ENCODE measurements at places on chromosomes 16 and 17.
A peak's percentile ranks its signal among the peaks of the same experiment; 100 is the strongest.

DNA sequence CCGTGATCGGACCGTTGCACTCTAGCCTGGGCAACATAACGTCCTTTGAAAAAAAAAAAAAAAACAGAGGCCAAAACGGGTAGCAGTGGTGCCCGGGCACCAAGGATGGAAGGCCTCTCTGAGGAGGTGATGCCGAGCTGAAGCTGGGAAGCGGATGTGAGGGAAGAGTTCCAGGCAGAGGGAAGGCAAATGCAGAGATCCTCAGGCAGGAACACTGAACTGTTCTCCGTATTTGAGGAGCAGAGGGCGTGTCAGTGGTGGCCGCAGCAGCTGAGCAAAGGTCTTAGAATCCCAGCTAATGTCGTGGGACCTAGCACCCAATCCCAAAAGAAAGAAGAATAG lies 656 bp upstream of the KCTD13 start:
- DNase-seq = no peak

DNA sequence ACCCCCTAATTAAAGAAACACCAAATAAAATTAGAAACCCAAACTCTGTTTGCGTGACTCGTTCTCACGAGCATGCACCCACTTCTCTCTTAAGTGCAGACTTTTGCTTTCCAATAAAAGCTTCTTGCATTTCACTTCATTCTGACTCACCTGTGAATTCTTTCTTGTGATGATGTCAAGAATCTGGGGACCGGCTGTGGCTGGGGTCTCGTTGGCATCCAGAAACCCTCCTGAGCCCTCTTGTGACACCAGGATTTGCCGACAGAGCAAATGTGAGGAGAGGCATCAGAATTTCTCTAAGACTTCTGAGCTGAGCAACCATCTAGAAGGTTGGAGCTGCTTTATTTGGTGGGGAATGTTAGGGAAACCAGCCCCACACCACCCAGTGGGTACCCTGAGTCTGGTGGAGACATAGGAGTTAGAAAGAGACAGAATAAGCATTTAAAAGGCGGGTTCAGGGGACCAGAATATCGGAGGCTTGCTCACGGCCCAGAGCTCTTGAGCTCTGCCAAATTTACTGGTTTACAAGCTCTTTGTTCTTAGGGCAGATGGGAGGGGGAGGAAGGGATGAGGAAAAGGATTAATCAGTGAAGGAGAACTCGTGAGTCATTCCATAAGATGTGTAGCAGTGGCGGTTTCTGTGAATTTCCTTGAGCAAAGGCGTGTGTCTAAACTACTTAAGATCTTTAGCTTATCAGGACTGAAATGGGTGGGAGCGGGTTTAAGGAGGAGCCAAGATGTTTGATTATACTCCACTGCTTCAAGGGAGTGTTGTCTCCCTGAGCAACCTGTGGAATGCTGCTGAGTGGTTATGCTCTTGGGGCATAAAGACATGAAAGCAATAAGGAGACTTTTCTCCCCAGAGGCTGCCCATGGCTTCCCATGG lies 24.2 kb upstream of the TMC5 start:
- DNase-seq = no peak

DNA sequence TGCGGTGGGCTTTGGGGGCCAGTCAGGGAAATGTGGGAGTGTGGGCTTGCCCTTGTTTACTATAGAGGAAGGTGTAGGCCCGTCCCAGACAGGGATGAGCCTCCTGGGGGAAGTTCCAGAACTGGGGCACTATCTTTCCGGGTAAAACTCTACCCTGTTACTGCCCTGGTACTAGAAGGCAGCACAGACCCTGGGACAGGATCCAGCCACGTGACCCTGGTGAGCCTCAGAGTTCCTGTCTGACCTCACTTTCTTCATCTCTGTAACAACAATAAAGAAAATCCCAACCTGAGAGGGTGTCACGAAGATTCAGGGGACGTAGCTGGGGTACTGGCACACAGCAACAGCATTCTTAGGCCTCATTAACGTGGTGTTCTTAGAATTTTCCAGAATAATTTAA lies 239.6 kb upstream of the FOXF1 start:
- no peak for DNase-seq

GRCh38 chr17:76368545-76368944 lies 14.8 kb upstream of the PRPSAP1 start:
- no peak for DNase-seq

DNA sequence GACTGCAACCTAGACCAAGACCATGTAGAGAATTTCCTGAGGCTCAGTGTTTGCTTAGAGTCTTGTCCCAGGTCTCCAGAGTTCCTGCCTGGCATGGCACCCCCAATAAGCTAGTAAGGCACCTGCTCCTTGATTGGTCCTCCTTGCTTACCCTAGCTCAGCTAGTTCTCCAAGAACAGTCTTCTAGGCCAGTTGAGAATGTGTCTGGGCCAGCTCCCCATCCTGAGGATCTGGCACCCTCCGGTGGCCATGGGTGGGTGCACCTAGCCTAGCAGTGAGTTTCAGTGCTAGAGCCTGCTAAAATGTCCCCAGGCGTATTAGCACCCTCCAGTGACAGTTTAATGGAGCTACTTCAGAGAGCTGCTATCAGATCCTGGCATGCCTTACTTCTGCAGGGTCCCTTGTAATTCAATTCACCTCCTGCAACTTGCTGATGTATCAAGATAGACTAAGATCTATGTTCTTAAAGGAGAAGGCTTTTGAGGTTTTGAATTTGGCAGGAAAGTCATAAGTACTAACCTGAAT lies 44.4 kb upstream of the MED13 start:
- peak; percentile 78 for DNase-seq

DNA sequence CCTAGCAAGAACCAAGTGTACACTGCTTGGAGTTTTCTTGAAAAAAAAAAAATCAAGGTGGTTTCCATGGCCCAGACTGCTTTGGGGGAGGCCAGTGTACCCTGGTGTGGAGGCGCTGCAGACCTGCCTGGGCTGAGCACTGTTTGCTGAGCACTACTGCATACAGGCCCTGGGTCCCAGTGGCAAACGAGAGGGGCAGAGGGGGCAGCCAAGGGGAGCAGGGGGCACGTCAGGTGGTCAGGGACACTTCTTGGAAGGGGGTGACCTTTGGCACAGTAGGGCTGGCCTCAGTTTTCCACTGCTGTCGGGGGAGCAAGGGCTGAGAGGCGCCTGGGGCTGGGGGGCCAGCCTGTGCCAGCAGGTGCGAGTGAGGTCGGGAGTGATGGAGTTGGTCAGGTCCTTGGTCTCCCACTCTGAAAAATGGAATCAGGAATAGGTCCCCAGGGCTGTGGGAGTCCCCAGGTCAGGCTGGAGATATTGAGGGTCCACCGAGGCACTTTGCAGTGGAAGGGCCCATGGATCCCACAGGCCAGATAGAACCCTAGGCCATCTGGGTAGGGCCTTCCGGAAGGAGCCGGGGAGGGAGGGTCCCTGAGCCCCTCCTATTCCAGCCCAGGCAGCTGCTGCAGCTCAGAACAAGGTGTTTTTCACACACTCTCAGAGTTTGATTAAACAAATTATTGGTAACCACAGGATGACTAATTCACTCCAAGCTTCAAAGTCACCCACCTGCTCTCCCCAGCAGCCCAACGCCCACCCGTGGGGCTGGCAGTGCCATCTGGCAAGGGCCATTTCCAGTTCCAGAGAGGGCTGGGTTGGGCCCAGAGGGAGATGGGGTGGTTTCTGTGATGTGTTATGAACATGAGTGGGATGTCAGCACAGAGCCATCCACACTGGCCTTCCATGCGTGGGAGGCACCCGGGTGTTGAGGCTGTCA lies 3.5 kb downstream of the ZFPM1 start:
- peak; percentile 75 for DNase-seq

DNA sequence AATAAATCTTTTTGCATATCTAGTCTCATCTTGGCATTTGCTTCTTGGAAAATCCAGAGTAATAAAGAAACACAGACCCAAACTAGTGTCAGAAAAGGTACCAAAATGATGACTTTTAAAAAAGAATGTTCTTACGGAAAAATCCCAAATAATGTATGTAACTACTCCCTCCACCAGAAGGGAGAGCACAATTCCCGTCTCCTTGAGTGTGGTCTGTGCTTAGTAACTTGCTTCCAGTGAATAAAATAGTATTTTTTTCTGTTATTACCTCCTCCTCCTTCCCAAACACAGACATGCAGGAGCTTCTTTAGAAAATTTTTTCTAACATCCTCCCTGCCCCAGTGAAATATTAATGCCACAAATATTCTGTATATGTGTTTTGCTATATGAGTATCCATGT lies 358.1 kb downstream of the ZFHX3 start:
- DNase-seq = no peak
